ENCODE measurements at places on chromosomes 11 and 22.

DNA sequence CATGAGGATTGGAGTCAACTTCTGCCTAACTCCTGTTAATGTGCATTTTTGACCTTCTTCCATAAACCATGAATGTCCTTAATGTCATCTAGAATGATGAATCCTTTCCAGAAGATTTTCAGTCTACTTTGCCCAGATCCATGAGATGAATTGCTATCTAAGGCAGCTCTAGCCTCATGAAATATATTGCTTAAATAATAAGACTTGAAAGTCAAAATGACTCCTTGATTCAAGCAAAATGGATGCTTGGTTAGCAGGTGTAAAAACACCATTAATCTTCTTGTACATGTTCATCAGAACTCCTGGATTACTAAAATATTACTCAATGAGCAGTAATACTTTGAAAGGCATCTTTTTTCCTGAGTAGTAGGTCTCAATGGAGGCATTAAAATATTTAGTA, 238.5 kb upstream of the ZC3H12C start:
- DNase-seq = no peak

GRCh38 chr11:24295360-24295759, 201.5 kb upstream of the LUZP2 start:
- no peak for DNase-seq

- DNase-seq = no peak
Measured at GRCh38 chr11:72326151-72326848, 82.3 kb upstream of the PHOX2A start.

GRCh38 chr11:107011977-107012376, 6.3 kb downstream of the GUCY1A2 start:
- no peak for DNase-seq

DNA sequence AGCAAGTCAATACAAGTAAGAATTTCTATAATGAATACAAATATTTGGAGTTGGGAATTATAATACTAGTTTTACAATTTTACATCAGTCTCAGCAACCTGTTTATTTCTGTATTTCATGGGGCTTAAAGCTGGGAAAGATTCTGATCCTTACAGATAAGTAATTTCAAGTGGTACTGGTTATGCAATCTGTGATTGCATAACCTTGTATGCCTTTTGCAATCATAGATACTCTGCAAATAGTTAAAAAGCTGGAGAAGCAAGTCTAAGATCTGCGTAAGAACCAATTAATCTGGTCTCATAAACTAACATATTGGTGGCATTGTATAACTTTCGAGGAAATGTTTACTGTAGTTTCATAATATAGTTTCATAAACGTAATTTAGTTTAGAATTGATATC, 198.3 kb upstream of the PGR start:
- DNase-seq = no peak

DNA sequence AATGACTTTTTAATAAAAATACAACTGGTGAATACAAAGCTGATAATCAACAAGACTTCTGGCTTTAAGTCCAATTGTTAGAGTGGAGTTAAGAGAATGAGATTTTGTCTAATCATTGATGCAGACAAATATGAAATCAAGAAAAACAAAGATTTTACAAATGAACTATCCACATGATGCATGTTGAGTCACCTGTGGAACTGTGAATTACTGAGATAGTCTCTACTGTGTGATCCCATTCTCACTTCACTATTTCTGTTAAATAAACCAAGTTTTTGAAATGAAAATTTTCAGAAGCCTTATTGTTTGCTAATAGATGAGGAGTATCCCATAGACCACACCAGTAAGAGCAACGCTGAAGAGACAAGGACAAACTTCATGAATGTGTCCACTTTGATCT, 8.4 kb upstream of the CTSC start:
- DNase-seq = no peak

DNA sequence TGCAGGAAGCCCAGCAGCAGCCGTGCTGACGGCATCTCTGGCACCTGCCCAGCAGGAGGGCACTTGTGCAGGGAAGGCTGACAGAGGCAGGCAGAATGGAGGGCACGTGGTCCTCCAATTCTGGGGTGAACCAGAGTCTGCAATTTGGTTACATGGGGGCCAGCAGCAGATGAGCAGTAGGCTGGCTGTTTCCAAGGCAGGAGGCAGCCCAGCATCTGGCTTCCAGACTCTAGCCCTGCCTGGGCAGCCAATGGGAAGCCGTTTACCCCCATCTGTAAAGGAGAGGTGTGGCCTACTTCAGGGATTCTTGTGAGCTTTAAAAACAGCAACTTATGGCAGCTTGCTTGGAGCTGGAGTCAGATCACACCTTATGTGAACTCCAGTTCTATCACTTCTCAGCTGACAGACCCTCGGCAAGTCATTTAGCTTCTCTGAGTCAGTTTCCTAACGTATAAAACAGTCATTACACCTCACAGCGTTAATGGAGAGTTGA, 27.9 kb upstream of the RASL10A start:
- DNase-seq = no peak

DNA sequence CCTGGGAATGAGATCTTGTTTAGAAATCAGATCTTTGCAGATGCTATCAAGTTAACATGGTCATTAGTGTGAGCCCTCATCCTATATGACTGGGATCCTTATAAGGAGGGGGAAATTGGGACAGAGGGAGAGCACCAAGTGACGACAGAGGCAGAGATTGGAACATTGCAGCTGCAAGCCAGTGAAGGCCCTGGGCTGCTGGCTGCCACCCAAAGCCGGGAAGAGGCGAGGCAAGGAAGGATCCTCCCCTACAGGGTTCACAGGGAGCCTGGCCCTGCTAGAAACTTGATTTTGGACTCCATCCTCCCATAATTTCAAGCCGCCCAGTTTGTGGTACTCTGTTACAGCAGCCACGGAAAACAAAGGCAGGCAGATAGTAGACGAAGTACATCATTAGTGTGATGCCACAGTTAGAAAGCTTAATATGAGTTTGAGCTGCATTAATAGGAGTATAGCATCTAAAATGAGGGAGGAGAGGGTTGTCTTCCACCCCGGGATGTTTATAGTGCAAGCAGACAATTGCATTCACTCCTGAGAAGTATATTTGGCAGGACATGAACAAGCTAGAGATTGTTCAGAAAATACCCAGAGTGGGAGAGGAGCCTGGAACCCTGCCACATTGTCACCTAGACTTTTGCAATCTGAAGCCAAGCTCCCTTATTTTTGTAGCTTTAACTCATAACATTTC, 56.8 kb upstream of the CLMP start:
- DNase-seq = no peak

DNA sequence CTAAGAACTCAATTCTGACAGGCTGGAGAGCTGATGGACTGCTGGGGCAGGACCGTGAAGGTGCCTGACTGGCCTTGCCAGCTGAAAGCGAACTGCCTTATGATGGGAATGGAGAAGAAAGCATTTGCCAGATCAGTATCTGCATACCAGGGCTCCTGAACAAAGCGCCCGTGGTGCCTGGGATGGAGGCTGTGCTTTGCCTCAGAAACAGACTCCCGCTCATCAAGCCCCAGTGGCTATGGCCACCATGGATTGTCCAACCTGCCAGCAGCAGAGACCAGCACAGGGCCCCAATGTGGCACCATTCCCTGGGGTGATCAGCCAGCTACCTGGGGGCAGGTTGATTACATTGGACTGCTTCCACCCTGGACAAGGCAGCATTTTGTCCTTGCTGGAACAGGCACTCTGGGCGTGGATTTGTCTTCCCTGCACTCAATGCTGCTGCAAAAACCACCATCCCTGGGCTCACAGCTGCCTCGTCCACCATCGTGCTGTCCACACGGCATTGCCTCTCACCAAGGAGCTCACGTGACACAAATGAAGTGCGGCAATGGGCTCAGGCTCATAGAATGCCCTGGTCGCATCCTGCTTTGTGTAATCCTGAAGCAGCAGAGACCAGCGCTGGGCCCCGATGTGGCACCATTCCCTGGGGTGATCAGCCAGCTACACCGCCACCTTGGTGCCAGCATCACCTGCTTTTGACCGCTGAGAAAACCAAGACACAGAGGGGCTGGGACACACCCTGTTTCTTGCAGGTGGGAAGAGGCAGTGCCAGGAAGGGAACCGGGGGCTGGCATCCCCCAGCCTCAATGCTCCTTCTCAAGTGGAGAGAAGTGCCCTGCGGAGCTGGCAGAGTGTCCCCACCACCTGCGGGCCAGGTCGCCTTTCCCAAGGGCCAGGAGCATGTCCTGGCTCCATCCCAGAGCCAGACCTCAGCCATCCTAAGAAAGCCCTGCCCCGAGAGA, 1367.5 kb downstream of the BRD1 start:
- no peak for DNase-seq

DNA sequence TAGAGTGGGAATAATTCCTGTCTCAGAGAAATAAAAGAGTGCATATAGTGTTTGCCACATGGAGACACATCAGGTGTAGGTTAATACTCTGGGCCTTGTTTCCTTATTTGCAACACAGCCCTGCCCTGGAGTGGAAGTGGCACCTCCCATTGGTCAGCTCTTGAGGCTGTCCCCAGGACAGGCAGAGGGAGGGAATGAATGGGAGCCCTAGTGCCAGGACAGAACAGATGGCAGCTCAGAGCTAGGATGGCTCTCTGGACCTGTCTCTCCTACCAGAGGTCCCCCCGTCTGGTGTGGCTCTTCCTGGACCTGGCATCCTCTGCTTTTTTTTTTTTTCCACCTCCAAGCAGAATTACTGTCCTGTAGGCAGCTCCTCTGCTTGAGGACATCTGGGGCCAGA, 35.6 kb downstream of the LIMK2 start:
- DNase-seq = no peak

GRCh38 chr11:71086687-71087258, 165.6 kb downstream of the SHANK2 start:
- no peak for DNase-seq

DNA sequence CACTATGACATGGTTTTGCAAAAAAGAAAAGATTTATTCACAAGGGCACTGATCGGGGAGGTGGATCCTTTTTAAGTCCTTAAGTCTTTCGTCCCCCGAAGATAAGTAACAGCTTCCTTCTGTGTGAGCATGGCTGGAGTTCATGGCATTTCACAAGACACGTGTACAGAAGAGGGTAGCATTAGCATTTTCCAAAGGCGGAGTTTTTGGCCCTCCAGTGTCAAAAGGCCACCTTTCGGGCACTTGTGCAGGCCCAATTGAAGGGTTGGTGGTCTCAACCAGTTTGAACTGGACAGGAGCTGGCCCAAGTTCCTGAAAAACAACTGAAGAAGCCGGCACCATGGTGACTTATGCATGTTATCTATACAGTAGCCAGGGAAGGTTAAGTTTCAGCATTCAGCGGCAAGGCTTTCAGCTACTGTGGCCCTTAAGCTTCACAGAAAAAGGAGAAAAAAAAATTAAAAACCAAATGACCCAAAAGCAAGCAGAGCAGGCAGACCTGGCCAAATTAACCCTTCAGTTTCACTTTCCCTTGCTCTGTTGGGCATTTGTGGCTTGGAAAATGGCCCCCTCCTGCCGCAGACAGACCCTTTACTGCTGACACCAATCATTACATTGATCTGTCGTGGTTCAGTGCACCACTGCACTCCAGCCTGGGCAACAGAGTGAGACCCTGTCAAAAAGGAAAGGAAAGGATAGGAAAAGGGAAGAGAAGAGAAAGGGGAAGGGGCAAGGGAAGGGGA, 18.7 kb downstream of the ZNF74 start:
- DNase-seq = no peak

GRCh38 chr22:21009638-21010425, 5.1 kb upstream of the P2RX6 start:
- DNase-seq = no peak

- DNase-seq = no peak
Measured at GRCh38 chr11:92628401-92629292, 340.8 kb upstream of the MTNR1B start.

- no peak for DNase-seq
Measured at GRCh38 chr11:119853581-119854360, 124.8 kb upstream of the NECTIN1 start.

- no peak for DNase-seq
Measured at GRCh38 chr11:112780351-112781087, 180.7 kb upstream of the NCAM1 start.

- no peak for DNase-seq
Measured at GRCh38 chr22:27129266-27129665, 471.9 kb downstream of the MIAT start.

DNA sequence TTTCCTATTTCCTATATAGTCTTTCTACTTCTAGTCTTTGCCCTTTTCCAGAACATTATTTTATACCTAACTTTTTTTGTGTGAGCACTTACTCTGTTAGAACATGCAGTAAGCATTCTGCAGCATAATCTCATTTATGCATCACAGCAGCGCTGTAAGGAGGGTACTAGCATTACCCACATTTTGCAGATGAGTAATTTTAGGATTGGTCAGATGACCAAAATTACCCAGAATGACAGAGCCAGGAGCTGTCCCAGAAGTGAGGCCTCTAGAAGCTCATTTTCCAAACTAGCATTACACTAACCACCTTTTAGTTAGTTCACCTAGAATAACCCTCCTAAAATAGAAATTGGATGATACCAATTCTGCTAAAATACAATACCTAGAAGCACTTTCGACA, 47.1 kb upstream of the ARHGAP32 start:
- no peak for DNase-seq

DNA sequence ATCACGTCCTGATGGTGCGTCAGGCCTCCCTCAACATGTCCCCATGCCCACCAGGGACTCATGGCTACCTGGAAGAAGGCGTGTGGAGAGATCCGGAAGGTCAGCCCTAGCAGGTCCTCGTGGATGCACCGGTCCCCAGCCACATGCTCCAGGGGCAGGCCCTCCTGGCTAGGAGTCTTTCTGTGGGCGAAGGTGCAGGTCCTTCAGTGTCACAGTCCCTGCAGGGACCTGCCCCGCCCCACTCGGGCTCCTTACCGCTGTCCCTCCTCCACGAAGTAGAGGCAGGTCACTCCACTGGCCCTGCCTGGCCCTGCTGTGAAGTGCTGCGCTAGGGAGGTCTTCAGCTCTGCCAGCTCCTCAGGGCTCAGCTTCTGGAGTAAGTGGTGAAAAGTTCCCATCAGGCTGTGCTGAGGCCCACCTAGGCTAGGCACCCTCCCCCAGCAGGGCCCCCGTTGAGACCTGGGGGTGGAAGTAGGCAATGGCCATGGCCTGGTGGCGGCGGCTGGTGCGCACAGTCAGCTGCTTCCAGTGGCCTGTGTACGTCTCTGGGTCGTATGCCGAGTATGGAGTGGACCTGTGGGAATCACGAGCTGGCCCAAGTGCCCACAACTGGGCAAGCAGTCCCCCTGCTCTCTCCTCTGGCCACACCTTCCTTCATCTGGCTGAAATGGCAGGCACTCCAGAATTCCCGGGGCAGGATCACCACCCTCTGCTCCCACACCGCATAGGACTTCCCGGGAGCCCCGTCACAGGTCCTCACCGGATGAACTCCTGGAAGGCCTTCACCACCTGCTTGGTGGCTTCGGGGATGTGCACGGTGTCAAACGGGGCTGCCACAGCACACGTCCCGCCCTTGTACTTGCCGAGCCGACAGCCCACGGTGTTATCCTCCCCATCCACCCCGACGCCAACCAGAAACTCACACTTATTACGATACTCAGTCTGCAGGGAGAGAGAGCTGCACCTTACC, 1.1 kb upstream of the RANBP1 start:
- no peak for DNase-seq

GRCh38 chr22:48320048-48320682, 1507.5 kb downstream of the BRD1 start:
- no peak for DNase-seq

DNA sequence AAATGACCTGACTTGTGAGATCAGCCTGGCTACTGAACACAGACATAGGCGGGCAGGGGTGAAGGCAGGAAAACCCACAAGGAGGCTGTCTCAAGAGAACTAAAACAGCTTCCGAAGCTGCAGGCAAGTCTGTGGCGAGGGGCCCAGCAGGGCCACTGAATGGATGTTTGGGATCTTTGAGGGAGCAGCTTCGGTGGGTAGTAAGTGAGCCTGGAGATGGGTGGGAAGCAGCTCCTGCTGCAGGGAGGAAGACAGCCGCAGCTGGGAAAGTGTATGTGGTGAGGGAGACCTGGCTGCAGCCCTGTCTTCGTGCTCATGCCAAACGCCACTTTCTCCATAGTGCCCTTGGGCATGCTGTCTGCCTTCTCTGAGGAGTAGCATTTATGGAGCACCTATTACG, 3.4 kb downstream of the CCDC86 start:
- DNase-seq = no peak
